ENCODE measurements at places on chromosomes 11 and 22. TPM values are rescaled to one million over a fixed set of nuclear protein-coding genes. Genes with fewer than 3 reads are reported as not detected.

CCDC116 gene
- total RNA-seq, result 0.24 TPM

DDIAS gene
- 0.89 TPM for total RNA-seq

CYB561A3 gene
- total RNA-seq, result 14.2 TPM

MOB2 gene
- 46.1 TPM for total RNA-seq

PLAAT5 gene
- 4.0 TPM for total RNA-seq

PI4KA gene
- total RNA-seq, result 38.4 TPM

TMEM25 gene
- total RNA-seq, result 10.6 TPM

C22orf31 gene
- not detected for total RNA-seq

ALX4 gene
- 0.03 TPM for total RNA-seq

GNAZ gene
- total RNA-seq, result 3.1 TPM

NNMT gene
- total RNA-seq, result 29.8 TPM

RTN4R gene
- 0.75 TPM for total RNA-seq

TRIM51 gene
- not detected for total RNA-seq

ZP1 gene
- not detected for total RNA-seq

NAA40 gene
- total RNA-seq, result 20.9 TPM

ARAP1 gene
- 58.0 TPM for total RNA-seq

All from Right ventricle myocardium superior (tissue), 1 donor.